ENCODE measurements at places on chromosomes 11 and 22.

GRCh38 chr11:35552616-35553015 is 27.2 kb upstream of the PAMR1 start:
- no peak for DNase-seq

DNA sequence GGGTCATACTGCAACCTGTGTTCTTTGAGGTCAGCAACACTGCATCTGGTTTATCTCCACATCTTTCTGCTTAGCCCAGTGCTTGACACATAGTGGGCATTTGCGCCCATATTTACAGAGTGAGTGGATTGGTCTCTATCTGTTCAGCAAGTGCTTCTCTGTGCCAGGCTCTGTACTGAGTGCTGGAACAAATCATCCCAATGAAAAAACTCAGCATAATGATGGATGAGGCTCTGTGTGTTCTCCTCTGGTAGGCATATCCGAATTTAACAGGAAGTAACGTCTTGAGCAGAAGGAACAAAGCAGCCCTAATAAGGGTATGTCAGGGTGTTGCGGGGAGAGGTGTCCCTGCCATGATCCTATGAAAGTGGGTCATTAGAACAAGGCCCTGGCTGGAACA is 46.0 kb downstream of the MCM5 start:
- DNase-seq, result no peak

DNA sequence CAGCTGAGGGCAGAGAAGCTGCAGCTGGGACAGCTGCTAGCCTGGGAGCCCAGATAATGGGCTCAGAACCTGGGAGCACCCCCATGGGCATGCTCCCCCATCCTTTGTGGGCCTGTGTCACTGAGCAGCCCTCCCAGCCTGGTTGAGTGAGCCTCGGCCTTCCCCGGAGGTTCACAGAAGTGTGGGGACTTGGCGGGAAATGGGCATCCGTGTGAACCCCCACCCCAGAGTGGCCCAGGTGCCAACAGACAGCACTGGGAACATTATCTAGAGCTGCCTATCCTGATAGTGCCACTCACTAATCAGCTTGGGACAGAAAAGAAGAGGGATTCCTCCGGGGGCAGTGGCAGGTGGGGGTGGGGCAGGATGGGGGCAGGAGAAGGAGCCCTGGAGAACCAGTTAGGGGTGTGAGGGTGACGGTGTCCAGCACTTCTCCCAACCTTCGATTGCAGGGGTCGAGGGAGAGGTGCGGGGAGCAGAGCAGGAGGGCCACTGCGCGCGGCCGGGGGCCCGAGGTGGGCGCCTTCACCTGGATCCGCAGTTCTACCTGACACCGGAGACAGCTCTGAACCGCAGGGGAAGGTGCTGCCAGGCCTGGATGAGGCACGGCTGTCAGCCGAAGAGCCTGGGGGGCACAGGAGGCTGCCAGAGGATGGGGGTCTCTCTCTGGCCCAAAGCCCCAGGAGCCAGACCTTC is 33.1 kb downstream of the FLRT1 start:
- no peak for DNase-seq

DNA sequence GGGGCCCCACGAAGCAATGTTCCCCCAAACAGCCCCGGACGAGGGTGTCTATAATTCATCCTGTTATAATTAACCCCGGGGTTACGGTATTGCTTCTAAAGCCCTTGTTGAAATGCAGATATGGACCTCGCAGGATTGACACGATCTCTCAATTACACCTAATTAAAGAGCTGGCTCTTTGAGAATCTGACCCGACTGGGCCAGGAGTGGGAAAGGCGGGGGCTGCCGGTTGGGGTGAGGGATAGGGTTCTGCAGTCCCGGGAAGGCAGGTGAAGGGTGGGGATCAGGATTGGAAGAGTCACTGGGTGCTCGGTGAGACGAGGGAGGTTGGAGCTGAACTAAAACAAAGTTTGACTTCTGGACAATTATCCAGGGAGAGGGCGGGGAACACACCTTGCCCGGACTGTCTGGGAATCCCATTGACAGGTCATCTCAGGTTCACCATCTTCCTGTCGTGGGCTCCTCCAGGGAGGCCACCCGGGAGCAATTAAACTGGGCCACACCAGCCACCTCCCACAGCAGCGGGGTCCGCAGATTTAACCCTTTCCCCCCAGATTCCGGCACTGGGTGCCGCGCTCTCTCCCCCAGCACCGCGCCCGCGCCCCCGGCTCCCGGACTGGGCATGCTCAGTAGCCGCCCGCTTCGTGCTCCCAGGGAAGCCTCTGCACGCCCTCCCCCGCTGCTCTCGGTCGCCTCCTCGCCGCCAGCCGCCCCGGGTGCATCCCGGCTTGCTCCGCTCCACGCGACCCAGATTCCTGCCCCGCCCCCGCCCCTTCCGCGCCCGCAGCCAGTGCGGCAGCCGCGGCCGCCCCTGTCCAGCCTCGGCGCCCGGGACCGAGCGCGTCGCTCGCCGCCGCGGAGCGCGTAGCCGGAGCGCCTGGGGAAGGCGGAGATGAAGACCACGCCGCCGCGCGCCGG is at the start of gene ELMOD1:
ELMOD1 (plus strand) TSS at position 688 of the 918 bp plus-strand sequence. CDS start 27,043 bp downstream, outside the sequence.
- DNase-seq, result no peak

GRCh38 chr22:23035557-23036277 is 34.6 kb upstream of the GNAZ start:
- no peak for DNase-seq

GRCh38 chr22:20771918-20772625 is 1.8 kb upstream of the SERPIND1 start:
- no peak for DNase-seq

- no peak for DNase-seq
Measured at GRCh38 chr11:119195680-119196079, 10.4 kb downstream of the NHERF4 start.

GRCh38 chr11:68528630-68529029 is 68.1 kb downstream of the PPP6R3 start:
- no peak for DNase-seq

DNA sequence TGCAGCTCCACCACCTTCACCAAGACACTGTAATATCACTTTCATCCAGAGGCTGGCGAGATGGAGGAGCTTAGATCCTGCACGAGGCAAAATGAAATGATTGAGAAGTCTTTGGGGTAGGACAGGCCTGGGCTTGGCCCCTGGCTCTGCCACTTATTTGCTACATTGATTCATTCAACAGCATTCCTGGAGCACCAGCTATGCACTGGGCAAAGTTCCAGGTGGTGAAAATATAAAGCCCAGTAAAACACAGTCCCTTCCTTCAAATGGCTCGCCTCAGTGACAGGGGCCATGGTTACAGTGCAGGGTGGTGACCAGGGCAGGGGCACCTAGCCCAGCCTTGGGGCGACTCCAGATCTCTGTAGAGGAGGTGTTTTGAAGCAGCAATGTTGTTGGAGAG is 19.7 kb downstream of the ALX4 start:
- no peak for DNase-seq

DNA sequence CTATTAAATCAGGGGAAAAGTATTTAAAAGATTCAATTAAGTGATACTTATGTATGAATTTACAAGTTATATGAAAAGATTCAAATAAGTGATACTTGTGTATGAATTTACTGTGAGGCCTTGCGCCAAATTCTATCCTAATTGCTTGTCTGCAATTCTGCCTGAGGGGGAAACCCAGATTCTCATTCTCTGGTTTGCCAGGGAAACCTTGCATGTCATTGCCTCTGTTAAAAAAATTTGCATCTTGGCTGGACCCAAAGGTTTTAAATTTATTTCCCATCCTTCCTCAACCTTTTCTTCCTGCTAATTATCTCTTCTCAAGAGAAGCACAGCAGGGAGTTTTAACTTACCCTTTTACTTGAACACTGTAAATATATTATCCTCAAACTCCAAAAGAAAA is 13.8 kb downstream of the OLFML1 start:
- DNase-seq, result no peak

DNA sequence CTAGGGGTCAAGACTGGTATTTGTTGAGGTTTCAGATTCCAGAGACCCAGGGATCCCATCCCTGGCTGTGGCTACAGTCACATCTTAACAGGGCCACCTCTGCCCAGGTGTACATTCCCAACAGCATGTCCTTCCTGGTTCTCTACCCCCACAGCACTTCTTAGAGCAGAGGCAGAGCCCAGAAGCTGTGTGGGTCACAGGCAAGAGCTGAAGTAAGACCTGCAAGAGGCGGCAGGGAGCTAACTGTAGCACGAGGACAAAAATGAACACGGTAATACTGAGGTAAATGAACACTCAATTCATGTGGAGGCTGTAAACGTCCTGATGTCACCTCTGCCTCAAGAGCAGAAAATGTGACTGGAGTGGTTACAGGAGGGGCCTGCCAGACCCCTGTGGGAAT is 21.7 kb upstream of the RAPSN start:
- no peak for DNase-seq

GRCh38 chr11:75394085-75394840 is 5.1 kb upstream of the RPS3 start:
- no peak for DNase-seq

DNA sequence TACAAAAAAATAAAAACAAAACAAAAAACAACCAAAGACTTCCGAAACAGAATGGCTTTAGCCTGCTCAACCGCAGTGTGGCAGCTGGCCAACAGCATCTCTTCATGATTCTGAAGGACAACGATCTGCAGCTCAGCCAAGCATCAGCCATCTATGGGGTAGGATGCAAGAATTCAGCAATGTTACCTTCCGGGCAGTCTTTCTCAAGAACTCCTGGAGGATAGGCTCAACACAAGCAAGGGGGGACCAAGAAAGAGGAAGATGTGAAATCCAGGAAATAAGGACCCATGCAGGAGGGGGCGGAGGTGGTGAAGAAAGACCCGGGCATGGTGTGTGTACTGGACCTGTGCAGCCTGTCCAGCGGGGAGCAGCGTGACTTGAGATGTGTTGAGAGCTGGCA is 3.5 kb upstream of the TSPO start:
- no peak for DNase-seq

- DNase-seq, result no peak
Measured at GRCh38 chr11:128933481-128934178, 9.0 kb downstream of the TP53AIP1 start.

GRCh38 chr22:42132457-42132856 is 1.8 kb upstream of the CYP2D6 start:
- DNase-seq, result no peak

DNA sequence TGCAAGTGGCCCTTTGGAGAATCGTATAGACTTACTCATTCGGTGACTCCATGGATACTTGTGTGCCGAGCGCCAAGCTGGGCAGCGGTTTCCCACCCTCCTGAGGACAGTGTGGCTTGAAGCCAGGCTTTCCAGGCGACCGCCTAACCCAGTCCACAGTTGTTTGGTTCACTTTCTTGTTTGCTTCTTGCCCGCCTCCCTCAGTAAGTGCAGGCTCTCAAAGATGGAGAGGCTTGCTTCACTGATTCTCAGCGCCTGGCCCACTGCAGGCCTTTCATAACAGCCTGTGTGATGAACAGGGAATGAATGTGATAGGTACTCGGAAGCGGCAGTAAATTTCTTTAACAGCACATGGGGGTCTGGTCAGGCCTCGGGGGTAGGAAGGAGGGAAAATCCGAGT is 11.2 kb upstream of the MDK start:
- no peak for DNase-seq
